ENCODE measurements at places on chromosomes 3 and 15.

DNA sequence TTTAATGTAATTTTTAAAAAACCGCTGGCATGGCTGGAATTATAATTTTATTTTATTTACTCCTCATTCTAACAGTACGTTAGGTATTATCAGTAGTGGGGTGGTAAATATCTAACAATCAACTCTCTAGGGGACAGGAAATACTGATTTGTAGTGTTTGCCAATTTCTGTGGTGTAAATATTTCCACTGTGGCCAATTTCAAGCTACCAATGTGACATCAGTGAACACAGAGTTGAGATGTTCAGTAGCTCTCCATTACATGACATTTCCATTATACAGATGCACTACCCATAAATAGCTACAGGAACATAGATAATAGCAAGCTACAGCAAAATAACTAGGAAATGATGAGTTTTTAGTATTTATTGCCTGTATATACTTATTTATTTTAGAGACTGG lies 10.0 kb upstream of the ARL8B start:
- no peak for DNase-seq

GRCh38 chr15:101046826-101047225 lies 127.7 kb downstream of the LRRK1 start:
- DNase-seq, result no peak

GRCh38 chr15:39908186-39908585 lies 11.9 kb downstream of the GPR176 start:
- peak; percentile 80 for DNase-seq

- peak; percentile 2 for DNase-seq
Observed at GRCh38 chr3:165185707-165186327, 10.4 kb downstream of the SLITRK3 start.

DNA sequence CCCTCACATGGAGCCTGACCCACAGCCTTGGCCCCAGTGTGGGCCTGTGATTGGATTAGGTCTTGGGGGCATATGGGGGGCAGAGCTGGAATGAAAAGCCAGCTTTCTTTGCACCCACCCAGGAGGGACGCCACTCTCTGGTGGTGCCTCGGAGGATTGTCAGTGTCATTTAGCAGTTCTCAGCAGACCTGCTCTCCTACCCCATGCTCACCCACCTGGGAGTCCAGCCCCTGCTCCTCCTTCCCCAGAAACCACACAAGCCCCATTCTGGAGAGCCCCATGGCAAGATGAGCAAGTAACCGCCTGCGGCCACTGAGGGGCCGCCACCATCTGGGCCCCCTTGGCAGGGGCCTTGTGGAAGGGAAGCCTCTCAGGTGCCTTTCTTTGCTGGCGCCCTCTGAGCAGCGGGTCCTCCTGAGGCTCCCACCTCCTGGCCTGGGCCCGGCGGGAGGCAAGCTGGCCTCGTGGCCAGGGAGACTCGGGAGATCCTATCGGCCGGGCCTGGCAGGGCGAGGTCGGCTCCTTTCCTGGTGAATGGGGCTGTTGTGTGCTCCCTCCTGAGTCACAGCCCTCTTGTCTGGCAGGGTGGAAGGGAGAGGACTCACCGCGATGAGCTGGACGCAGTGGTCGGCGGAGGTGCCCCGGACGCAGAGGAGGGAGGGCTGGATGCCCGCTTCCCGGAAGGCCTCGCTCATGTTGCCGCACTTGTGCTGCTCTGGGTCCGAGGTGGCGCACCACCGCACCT lies 2.3 kb downstream of the MELTF start:
- no peak for DNase-seq

DNA sequence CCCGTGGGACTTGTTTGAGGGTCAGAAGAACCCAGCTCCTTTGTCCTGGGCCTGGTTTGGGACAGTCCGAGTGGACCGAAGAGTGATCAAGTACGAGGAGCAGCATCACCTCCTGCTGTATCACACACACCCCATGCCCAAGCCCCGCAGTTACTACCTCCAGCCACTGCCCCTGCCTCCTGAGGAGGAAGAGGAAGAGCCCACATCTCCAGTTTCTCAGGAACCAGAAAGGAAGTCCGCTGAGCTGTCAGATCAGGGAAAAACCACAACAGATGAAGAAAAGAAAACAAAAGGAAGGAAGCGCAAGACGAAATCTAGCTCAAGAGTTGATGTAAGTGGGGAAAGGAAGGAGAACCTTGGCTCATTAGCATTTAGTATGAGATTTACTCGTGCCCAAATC lies 3.3 kb upstream of the P2RY12 start:
- no peak for DNase-seq

DNA sequence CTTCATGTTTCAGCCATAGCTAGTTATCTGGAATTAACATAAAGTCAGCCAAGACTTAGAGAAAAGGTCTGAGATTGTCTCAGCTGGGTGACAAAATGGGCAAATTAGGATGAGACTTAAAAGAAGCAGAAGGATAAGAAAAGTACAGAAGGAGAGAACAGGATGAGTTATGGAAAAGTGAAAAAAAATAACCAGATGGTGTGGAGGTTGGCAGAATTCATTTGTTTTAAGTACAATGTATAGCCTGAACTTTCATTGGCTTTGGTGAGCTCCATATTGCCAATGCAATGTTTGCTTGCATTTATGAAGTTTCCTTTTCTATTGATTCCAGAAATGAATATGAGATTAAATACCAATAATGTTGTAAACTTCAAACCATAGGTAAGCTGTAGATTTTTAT lies 447.2 kb upstream of the DPH6 start:
- DNase-seq, result no peak

GRCh38 chr15:99716540-99717095 lies 16.6 kb downstream of the LYSMD4 start:
- DNase-seq, result no peak
